ENCODE measurements at places on chromosomes 6 and 20. TPM values are rescaled to one million over a fixed set of nuclear protein-coding genes. Genes with fewer than 3 reads are reported as not detected.

The SEMG1 gene
- total RNA-seq = not detected

The MAP7 gene
- 13.0 TPM for total RNA-seq

DNA sequence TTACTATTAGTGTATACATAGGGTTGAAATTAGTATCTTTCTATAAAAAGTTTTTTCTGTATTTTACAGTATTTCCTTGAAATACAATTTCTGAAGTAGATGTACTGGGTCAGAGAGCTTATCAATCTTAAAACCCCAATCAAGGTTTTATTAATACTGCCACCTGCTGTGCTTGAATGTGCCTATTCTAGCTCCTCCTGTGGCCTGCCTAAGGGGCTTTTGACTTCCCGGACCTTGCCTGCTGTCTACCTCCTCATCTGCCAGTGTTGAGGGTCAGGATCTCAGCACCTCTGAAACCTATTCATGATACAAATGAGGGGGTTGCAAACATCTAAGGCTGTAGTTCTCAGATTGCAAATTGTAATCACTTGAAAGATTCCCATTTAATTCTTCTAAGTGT is 9.2 kb downstream of the PACRG start:
- DNase-seq = no peak
- no peaks in the 10 kb centered on the region for H3K4me1 ChIP-seq
- no peaks in the 10 kb centered on the region for H3K36me3 ChIP-seq
- no peaks in the 10 kb centered on the region for H3K27me3 ChIP-seq

GRCh38 chr6:16104624-16105433 is 24.1 kb upstream of the MYLIP start:
- H3K36me3 ChIP-seq = no peaks in the 10 kb centered on the region
- no peaks in the 10 kb centered on the region for H3K27me3 ChIP-seq
- no peak for DNase-seq
- H3K27ac ChIP-seq = no peak overlapping the region
- H3K4me1 ChIP-seq = peaks cover 6% of the 10 kb centered on the region

- no peak overlapping the region for H3K4me3 ChIP-seq
- no peak for DNase-seq
- H3K4me1 ChIP-seq = peaks cover 6% of the 10 kb centered on the region
- H3K27ac ChIP-seq = no peak overlapping the region
- no peaks in the 10 kb centered on the region for H3K27me3 ChIP-seq
These were observed 74.6 kb upstream of the CD93 start for GRCh38 chr20:23160536-23161243.

- no peaks in the 10 kb centered on the region for H3K36me3 ChIP-seq
- H3K4me1 ChIP-seq = peaks cover 3% of the 10 kb centered on the region
- H3K27me3 ChIP-seq = no peaks in the 10 kb centered on the region
- peak overlapping the region; percentile 88 for H3K27ac ChIP-seq
- DNase-seq = peak; percentile 93
These were observed 60.3 kb upstream of the HFE start for GRCh38 chr6:26026833-26027490.

GRCh38 chr6:27986928-27987725 is 30.1 kb downstream of the OR2B6 start:
- no peak for DNase-seq
- peaks cover 2% of the 10 kb centered on the region for H3K27me3 ChIP-seq
- H3K27ac ChIP-seq = no peak overlapping the region
- no peaks in the 10 kb centered on the region for H3K36me3 ChIP-seq

DNA sequence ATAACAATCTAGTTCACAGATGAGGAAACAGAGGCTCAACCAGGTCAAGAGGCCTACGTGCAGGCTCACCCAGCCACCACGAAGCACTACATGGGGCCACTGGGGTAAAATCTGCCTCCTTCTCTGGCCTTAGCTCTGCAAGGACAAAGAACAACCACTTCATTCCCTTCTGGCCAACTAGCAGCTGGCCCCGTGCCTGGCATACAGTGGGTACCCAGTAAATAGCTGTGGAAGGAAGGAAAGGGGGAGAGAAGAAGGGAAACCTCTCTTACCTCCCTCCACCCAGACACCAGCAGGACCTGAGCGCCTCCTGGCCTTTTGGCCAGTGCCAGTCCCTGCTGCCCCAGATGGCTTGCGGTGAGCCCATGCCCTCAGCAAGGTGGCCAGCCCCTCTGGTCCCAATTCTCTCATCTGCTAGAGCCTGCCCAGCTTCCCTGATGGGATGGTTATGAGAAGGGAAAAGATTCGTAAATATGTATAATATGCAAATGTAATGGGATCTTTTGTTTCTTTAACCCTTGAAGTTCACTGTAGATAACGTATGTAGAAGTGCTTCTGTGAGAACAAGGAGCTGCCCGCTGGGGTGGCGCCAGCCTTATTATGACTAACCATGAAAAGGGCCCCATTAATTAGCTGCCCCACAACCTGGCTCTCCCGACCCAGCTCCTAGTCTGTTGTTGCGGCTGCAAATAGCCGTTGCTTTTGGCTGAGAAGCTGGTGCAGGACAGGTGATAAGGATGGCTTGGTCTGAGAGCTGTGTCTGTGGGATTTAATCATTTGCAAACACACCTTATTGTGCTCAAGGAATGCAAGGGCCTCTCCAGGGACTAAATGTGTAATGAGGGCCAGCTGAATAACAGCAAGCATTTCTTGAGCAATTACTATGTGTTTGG is 62.0 kb downstream of the DLGAP4 start:
- no peak overlapping the region for H3K27ac ChIP-seq
- no peaks in the 10 kb centered on the region for H3K4me1 ChIP-seq
- no peaks in the 10 kb centered on the region for H3K27me3 ChIP-seq
- no peak overlapping the region for H3K4me3 ChIP-seq

DNA sequence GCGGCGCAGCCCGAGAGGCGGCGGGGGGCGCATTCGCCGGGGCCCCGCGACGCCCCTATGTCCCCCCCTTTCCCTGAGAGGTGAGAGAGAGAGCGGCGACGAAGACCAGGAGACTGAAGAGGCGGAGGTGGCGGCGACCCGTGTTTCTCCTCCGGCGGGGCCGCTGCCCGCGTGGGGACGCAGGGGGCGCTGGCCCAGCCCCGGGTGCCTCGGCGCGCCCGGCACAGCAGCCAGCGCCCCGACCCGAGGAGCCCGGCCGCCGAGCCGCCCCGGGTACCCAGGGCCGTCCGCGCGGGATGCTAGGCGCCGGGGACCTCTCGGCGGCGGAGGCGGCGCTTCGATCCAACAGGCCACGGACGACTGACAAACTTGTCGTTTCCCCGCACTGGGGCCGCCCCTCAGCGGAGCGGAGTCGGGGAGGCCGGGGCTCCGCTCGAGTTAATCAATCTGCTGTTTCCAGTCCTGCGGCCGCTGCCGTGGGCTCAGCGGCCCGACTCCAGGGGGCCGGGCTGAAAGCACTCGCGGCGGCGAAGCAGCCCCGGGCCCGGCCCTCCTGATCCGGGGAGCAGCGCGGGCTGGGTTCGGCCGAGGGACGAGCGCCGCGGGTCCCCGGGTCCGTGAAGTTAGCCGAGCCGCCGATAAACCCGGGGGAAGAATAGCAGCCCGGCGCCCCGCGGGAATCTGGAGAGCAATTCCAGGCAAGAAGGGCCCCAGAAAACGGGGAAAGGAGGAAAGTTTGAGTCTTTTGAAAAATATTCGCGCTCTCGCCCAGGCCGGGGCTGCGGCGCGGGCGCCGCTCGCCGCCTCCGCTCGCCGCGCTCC is 631 bp downstream of the MDGA1 start:
- peaks cover 5% of the 10 kb centered on the region for H3K4me1 ChIP-seq
- DNase-seq = peak; percentile 48
- no peaks in the 10 kb centered on the region for H3K27me3 ChIP-seq
- peak overlapping the region; percentile 85 for H3K27ac ChIP-seq
- peak overlapping the region; percentile 68 for H3K4me3 ChIP-seq

DNA sequence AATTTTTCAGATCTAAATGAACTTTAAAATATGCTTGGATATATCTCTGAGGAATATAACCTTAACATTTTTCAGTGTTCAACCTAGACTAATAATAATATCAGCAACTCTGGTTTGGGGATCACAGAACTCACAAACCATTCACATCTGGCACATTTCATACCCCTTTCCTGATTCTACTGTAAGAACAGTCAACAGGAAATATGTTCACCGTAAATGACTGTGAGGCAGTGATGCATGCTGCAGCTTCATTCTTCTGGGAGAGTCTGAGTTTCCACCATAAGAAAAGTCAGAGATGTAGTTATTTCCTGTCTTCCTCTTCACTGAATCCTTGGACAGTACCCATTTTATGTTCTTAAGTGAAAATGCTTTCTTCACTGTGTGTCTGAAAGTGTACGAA is 134.2 kb upstream of the IFNGR1 start:
- no peaks in the 10 kb centered on the region for H3K4me1 ChIP-seq
- H3K27me3 ChIP-seq = no peaks in the 10 kb centered on the region
- DNase-seq = no peak
- H3K36me3 ChIP-seq = no peaks in the 10 kb centered on the region

DNA sequence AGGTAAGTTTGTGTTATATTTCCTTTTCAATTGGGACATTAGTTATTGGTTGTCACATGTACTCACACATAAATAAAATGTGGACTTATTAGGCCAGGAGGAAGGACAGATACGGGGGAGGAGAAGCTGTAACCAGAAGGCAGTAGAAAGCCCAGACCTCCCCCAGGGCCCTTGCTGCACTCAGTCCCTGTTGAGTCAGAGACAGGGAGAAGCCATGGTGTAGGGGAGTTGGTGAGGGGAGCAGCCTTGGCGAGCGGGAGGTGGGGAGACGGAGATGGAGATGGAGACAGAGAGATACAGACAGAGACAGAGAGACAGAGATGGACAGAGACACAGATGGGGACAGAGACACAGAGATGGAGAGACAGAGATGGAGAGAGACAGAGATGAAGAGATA is 263.2 kb downstream of the DLL1 start:
- no peak for DNase-seq
- H3K27ac ChIP-seq = no peak overlapping the region
- H3K4me1 ChIP-seq = no peaks in the 10 kb centered on the region
- H3K4me3 ChIP-seq = no peak overlapping the region
- H3K27me3 ChIP-seq = no peaks in the 10 kb centered on the region
- no peaks in the 10 kb centered on the region for H3K36me3 ChIP-seq

All from ovary (tissue), 10 donors.